ENCODE measurements at places on chromosomes 7 and 10.

DNA sequence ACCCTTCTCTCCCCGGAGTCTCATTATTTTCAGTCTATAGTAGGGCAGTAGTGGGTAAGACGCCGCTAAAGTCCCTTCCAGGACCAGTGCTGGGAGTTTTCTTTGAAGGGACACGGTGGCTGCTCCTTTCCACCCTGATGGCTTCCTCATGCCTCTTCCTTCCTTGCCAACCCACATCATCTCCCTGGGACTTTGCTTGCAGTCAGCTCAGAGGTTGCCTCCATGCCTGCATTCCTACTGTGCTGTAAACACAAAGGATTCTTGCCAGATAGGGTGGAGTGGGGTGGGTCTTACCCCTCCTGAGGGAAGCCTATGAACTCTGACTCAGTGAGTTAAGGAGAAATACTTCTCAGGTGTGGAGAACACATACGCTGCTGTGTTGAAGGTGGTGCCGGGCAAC is 59.9 kb upstream of the IGFBP3 start:
- DNase-seq, result no peak

DNA sequence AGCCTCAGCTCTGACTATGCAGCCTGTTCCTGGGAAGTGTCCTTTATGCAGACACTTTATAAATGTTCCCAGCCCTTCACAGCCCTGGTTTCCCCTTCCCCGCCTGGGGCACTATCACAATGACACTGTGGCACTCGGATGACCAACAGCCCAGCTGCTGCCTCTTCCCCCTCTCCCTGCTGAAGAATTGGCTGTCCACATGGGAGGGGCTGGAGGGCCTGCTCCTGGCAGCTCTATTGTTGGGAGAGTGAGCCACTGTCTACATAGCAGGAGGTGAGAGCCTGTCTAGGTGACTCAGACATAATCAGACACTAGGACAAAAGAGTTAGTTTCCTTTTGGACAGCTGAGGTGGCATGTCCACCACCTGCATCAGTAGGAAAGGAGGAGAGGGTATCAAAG is 437.5 kb downstream of the PLXNA4 start:
- DNase-seq, result peak; percentile 49

DNA sequence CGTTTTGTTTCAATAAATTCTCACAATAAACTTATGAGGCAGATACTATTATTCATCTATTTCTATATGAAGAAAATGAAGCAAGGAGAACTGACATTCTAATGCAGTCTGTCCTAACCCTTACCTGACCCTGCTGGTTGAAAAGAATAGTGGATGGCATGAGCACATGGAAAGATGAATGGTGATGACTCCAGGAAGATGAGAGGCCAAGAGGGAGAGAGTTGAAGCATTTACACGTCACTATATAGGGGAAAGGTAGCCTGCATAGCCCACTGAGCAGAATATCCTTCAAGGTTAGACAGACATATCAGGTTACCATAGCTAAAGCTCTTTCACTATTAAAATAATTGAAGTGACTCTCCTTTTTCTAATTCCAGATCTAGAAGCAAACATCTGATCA is 163.9 kb upstream of the CDK1 start:
- DNase-seq, result no peak

- DNase-seq, result no peak
Measured at GRCh38 chr10:44891721-44892120, 19.4 kb upstream of the TMEM72 start.

DNA sequence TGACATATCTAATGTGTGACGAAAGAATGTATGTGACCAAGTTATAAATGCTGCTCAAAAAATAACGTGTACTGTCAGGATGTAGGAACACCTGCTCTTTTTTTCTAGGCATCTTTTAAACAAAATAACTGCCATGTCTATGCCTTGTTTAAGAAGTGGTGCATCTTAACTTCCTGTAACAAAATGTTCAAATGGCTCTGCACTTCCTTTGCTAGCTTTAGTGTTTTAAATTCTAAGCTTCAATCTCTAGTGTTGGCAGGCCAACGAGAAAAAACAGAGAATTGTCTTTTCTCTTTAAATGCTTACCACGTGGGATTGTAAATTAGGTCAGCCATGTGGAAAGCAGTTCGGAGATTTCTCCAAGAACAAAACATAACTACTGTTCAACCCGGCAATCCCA is 14.6 kb upstream of the PDSS1 start:
- DNase-seq, result no peak

DNA sequence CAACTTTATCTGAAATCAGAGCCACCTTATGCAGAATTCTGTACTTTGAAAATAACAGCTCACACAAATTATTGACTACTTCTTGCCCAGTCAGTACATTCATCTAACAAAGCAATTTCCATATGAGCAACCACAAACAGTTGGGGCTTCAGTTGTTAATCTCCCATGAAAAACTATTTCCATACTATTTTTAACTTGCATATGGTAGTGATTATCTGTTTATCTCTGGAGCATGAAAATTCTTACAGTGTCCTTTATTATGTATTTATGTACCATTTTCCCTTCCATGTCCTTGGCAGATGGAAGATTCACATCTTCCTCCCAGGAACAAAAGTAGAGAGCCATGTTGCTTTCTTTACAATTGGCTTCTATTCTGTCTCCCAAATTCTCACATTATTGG is 285.7 kb downstream of the CRPPA start:
- no peak for DNase-seq

GRCh38 chr7:83691095-83691494 is 42.2 kb upstream of the SEMA3E start:
- DNase-seq, result no peak

DNA sequence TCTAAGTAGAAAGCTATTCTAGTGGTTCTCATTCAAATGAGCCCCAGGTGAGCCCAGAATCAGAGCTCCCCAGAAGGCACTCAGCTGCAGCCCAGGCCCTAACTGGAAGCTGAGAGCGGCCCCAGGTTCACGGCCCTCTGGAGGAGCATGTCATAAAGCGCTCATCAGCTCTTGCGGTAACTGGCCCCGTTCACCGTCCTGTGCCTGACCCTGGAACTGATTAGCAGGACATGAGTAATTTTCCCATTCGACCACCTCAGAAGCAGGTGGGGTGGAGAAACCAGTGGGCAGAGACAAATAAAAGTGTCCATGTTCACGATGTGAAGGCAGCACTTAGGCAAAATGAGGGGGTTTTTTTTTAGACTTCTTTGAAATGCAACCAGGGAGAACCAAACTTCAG is 136.1 kb upstream of the LYZL2 start:
- peak; percentile 30 for DNase-seq

GRCh38 chr10:73113551-73113950 is 3.3 kb downstream of the NUDT13 start:
- DNase-seq, result no peak

Data from RCC 7860 (cell line).